ENCODE measurements at places on chromosomes 4 and X.

GRCh38 chrX:13085526-13085925 lies 41.1 kb upstream of the FAM9C start:
- no peak for DNase-seq

DNA sequence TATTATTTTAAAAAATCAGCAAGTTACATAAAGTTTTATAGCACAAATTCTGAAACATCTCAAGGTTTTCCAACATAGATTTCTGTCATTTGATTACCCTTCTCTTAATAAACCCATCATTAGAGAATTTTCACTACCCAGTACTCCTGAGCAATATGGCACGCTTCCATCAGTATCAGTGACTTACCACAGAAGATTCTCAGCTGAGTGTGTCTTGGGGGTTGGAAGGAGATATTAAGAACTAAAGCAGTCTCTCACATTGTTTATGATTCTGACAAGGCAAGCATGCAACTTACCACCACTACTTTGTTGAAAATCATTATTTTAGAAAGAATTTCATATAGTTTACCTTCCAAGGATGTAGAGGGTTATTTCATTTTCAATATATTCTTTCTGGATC lies 67.7 kb downstream of the INPP4B start:
- no peak for DNase-seq

DNA sequence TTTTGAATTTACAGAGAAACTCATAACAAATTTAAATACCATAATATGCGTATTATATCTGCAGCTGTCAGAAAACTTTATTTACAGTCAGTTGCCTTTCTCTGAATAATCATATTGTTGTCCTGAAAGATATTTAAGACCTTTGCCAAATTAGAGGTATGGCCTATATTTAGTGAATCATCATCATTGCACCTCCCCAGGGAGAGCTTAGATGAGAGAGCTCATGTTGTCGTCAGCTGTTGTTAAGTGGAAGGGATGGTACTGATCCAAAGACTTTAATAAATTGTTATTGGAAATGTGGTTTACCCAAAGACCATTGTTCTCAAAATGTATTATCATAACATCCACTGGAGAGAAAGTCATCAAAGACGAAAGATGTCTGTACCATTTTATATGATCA lies 128.6 kb downstream of the HTR2C start:
- DNase-seq = no peak

GRCh38 chrX:77802201-77802600 lies 16.2 kb upstream of the ATRX start:
- no peak for DNase-seq
